ENCODE measurements at places on chromosomes 5 and 9.

- no peak for DNase-seq
These were observed 10.2 kb downstream of the SH3PXD2B start for GRCh38 chr5:172444110-172444510.

DNA sequence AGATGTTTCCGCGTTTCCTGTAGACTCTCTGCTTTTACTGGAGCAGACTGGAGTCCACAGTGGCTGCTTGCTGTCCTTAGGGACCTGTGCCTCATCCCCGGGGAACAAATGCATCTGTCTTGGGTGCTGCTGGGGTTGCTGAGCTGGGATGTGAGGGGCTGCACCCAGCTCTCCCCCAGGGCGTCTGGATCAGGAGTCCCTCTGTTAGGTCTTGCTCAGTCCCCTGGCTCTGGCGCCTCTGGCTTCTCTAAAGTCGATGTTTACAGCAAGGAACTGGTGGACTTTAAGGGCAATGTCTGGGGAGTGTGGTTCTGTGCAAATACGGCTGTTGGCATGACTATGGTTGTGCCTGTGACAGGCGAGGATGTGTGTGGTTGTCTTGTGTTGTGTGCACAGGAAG lies 91.4 kb downstream of the CACNA1B start:
- no peak for DNase-seq

DNA sequence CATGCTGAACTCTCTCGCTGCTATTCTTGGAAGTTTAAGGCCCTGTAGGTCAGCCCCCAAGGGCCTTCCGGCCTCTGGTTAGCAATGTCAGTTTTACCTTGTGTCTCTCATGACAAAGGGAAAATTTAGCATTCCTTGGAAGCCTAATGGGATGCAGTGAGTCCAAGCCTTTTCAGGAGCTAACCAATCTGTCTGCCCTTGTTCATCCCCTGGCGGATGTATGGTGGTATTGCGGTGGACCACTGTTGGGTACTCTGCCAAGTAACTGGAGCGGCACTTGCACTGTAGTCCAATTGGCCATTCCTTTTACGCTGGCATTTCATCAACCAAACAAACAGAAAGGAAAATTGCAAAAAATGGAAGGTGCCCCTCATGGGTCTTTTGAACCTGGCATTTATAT lies 318.4 kb upstream of the NMUR2 start:
- DNase-seq, result no peak

DNA sequence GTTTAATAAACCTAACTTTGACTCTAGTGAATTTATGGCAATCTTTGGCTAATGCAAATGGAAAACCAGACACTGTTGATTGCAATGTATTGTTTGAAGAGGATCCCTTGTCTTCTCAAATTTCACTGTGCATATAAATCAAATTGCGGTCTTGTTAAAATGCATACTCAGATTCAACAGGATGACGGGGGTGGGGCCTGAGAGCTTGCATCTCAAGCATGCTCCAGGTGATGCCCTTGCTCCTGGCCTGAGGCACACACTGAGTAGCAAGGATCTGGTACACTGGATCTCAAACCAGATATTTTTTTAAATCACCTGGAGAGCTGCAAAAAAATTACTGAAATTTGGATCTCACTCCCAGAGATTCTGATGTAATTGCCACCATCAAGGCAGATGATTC lies 463.7 kb downstream of the DNAH5 start:
- DNase-seq, result no peak

- no peak for DNase-seq
These were observed 15.3 kb downstream of the PLPP7 start for GRCh38 chr9:131304676-131305355.

DNA sequence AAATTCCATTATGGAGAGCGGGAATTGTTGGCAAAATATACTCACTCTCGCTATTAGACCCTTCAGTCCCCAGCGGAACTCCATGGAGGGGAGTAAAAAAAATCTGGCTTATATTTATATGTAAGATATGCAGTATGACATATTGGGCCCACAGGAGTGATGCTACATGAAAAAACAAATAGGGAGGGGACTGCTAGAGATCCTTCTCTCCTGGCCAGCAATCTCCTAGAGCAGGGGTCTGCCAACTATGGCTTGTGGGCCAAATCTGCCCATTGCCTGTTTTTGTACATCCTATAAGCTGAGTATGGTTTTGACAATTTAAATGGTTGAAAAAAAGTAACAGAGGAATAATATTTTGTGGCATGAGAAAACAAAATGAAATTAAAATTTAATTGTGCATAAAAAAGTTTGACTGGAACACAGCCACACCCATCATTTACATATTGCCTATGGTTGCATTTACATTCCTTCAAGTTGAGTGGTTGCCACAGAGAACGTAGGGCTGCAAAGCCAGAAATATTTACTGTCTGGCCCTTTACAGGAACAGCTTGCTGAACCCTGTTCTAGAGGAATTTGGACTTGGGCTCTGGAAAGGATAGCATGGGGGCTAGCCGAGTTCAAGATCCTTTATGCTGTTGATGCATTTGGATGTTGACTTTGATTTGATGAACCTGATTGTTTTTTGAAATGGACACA lies 197.3 kb upstream of the CLINT1 start:
- DNase-seq, result no peak

- DNase-seq, result no peak
These were observed 518.9 kb downstream of the PRDM9 start for GRCh38 chr5:24026288-24026687.

DNA sequence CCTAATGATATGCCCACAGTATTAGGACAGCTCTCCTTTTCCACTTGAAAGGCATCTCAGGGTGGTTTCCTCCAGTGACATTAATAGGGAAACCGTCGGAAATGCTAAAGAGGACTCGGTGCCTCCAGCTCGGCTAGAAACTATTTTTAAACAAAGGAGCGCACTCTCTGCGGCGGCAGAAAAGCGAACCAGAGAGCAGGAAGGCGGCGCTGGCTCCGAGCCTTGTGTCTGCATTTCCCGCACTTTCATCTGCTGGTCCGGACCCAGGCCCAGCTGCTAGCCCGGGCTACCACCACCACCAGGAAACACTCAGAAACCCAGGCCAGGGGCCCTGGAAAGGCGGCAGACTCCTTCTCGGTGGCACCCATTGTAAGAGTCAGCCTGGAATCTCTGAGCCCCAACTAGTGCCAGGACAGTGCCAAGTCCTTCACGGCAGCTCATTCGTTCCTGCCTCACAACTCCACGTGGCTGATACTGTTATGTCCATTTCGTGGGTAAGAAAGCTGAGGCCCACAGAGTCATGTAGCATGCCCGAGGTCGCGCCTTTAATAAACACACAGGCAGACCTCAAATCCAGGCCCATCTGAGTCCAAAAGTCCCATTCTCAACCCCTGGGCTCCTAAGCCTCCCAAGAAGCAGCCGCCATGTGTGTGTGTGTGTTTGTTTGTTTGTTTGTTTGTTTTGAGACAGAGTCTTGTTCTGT lies 73.9 kb downstream of the VAV2 start:
- DNase-seq, result no peak

DNA sequence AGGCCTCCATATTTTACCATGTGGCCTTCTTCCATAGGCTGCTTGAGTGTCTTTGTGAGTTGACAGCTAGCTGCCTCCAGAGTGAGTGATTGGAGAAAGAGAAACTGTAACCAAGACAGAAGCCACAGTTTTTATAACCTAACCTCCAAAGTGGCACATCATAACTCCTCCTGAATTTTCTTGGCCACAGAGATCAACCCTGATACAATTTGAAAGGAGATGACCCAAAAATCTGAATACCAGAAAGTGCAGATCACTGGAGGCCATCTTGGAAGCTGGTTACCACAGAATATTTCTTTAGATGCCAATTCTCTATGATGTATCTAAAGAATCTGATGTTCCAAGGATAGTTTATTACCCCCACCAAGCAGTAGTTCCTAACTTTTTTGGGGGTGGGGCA lies 254.3 kb upstream of the PDE4D start:
- no peak for DNase-seq

- no peak for DNase-seq
These were observed 12.3 kb downstream of the ACTBL2 start for GRCh38 chr5:57470339-57470738.

- DNase-seq, result no peak
These were observed 116.7 kb downstream of the WDR70 start for GRCh38 chr5:37495668-37496347.

DNA sequence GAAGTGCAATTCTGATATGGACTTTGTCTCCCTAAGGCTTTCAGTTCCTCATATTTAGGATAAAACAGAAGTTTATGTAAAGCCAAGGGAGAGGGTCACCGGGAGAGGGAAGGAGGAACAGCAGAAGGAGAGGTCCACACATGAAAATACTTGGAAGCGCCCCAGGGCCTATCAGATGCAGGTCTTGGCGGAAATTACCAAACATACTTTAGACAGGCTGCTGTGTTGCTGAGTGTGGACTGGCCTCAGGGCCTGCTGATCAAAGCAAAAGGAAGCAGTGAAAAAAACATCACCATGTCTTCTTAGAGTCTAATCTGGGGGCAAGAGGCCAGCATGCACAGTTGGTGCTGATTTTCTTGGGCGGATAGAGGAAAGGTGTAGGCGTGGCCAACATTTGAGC lies 14.1 kb upstream of the NTRK2 start:
- DNase-seq, result no peak

DNA sequence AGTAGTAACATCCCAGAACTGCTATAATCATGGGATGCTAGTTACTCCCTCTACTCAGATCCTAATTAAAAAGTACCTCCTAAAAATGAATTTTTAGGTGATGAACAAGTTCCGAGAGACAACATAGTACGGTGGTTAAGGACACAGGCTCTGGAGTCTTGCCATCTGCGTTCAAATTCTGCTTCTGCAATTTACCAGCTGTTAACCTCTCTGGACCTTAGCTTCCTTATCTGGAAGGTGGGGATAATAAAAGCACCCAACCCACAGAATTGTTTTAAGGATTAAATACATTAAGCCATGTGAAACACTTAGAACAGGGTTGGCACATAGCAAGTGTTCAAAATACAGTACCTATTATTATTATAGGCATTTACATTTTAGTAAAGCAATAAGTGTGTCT lies 77.5 kb upstream of the XPA start:
- DNase-seq, result no peak

GRCh38 chr9:115099901-115100300 lies 18.1 kb downstream of the TNC start:
- DNase-seq, result no peak

DNA sequence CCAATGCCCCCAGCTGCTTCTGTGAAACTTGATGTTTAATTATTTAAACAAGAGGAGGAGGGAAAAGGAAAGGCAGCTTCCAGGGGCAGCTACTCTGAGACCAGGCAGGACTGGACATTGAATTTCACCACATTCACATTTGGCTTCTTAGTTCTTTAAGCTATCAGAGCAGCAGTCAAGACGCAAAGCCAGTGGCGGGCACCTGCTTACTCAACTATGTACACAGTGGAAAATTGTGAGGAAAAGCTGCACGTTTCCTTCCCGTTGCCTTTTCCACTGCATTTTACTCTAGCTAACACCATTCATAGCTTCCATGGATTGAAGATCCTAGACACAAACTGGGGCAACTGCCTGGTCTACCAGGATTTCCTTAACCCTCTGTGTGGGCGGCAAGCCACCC lies 200.3 kb downstream of the ERCC6L2 start:
- no peak for DNase-seq

- no peak for DNase-seq
These were observed 34.6 kb upstream of the IL17B start for GRCh38 chr5:149413477-149414210.

GRCh38 chr5:53084546-53085255 lies 24.9 kb downstream of the MOCS2 start:
- no peak for DNase-seq

GRCh38 chr9:35905912-35906679 lies at the start of gene HRCT1:
TSS of gene HRCT1 (plus strand) at chr9:35906202. CDS start at chr9:35906288, 86 bp downstream.
- DNase-seq, result no peak

DNA sequence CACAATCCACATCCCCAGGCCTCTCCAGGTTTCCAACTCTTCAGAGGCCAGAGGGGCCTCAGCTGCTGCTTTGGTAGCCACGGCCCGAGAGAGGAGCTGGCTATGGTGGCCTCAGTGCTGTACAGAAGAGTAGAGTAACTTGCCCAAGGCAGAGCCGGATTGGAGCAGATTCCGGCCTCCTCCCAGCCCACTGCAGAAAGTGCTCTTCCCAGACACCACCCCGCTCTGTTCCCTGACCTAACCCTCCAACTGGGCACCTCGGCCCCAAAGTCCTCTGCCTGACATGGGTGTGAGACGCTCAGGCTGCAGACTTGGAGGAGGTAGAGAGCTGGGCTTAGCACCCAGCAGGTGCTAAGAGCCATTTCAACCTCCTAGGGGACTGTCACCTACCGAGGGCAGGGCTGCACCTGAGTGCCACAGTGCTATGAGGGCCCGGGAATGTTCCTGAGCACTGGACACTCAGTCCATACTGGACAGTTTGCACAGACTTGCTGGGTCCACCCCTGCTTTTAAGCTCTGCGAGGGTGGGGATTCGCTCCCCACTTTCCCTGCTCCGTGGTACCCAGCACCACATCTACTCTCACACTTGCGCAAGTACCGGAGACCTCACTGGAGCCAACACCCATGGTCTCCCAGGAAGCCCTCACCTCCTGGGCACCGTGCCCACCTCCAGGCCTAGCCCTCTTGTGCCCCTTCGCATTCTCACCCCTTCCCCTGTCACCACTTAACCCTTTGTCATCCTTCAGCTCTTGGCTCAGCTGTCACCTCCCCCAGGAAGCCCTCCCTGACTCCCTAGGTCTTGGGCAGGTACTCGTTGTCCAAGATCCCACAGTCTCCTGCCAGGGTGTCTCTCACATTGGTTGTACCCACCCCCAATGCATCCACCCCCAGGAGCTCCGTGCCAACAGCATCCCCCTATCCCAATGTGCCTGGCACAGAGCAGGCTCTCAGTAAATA lies 49.8 kb downstream of the DBH start:
- no peak for DNase-seq

GRCh38 chr9:112377087-112377486 lies 2.8 kb upstream of the HSDL2 start:
- peak; percentile 49 for DNase-seq

- DNase-seq, result no peak
These were observed 43.0 kb downstream of the ADAMTSL1 start for GRCh38 chr9:18516965-18517364.

GRCh38 chr5:38438757-38439156 lies 117.7 kb downstream of the LIFR start:
- no peak for DNase-seq

DNA sequence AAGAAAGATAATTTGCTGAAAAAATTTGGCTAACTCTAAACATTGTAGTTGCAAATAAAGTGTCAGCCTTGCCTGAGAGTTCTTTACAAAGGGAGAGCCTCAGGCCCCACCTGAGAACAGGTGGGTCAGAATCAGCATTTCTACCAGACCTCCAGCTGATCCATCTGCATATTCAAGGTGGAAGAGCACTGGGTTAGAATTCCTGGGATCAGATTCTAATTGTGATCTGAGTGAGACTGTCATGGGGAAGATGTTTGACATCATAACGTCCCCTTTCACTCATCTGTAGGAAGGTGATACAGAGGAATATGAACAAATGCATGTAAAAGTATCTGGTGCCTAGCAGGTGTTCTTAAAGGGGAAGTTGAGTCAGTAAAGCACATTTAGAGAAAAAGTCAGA lies 54.6 kb downstream of the FBXL7 start:
- DNase-seq, result no peak

- no peak for DNase-seq
These were observed 106.4 kb upstream of the ELL2 start for GRCh38 chr5:96067894-96068614.

GRCh38 chr5:65076251-65076869 lies 307.6 kb downstream of the CWC27 start:
- DNase-seq, result peak; percentile 28

All from T-helper 1 cell (primary cell).